ENCODE measurements at places on chromosomes 6 and 20. TPM values are rescaled to one million over a fixed set of nuclear protein-coding genes. Genes with fewer than 3 reads are reported as not detected.

Gene ZFAND3
- 28.1 TPM for total RNA-seq

Gene ADGRF4
- not detected for total RNA-seq

Gene OR2H2
- total RNA-seq = not detected

Gene AAR2
- 36.0 TPM for total RNA-seq

Gene RAB32
- 134 TPM for total RNA-seq

Gene KCNK15
- total RNA-seq = not detected

Gene SSTR4
- total RNA-seq = not detected

Gene REPS1
- total RNA-seq = 24.3 TPM

Gene CST4
- total RNA-seq = 0.78 TPM

Gene CDH4
- 21.2 TPM for total RNA-seq

Gene RNF144B
- not detected for total RNA-seq

Gene PPP1R16B
- total RNA-seq = 0.56 TPM

Gene CD24
- 6.5 TPM for total RNA-seq

Gene FAM83B
- total RNA-seq = 0.91 TPM

Gene ARHGAP18
- 9.3 TPM for total RNA-seq

Gene C6orf15
- total RNA-seq = not detected

Gene STMND1
- not detected for total RNA-seq

Gene ENPP1
- total RNA-seq = 3.6 TPM

Gene SLC35D3
- 0.08 TPM for total RNA-seq

Gene TBX18
- total RNA-seq = 7.0 TPM

Gene ADGRG6
- 13.4 TPM for total RNA-seq

Gene SAMD3
- not detected for total RNA-seq

Gene RSPO3
- total RNA-seq = 0.26 TPM

Gene LPA
- total RNA-seq = not detected

Gene SLC12A5
- not detected for total RNA-seq

Gene VAPB
- 18.8 TPM for total RNA-seq

Gene RAET1E
- not detected for total RNA-seq

Gene CBLN4
- not detected for total RNA-seq

Gene NOL4L
- 16.0 TPM for total RNA-seq

Gene TULP1
- total RNA-seq = 0.24 TPM

Gene RIPOR3
- total RNA-seq = 13.7 TPM

Gene TNFAIP3
- 29.6 TPM for total RNA-seq

Gene GRM1
- total RNA-seq = 0.08 TPM

Gene GNMT
- total RNA-seq = not detected

Gene LINC00237
- total RNA-seq = not detected

Gene TAGAP
- not detected for total RNA-seq

Gene SPATA2
- total RNA-seq = 3.5 TPM

Gene TEAD3
- 33.4 TPM for total RNA-seq

Gene ULBP1
- total RNA-seq = 0.88 TPM

Gene TINAG
- total RNA-seq = not detected

Gene SLC32A1
- not detected for total RNA-seq

Gene EDN3
- not detected for total RNA-seq

Gene CNBD2
- 3.4 TPM for total RNA-seq

Gene CEP85L
- total RNA-seq = 9.7 TPM

Gene ELOVL2
- total RNA-seq = 0.16 TPM

Gene GHRH
- not detected for total RNA-seq

Gene TSHZ2
- total RNA-seq = 1.0 TPM

Gene GCM1
- total RNA-seq = not detected
